Activated naive CD8-positive, alpha-beta T cell treated with anti-CD3 and anti-CD28 coated beads for 36 hours (primary cell): ENCODE measurements at places on chromosomes 1 and 21. TPM values are rescaled to one million over a fixed set of nuclear protein-coding genes. Genes with fewer than 3 reads are reported as not detected.

DNA sequence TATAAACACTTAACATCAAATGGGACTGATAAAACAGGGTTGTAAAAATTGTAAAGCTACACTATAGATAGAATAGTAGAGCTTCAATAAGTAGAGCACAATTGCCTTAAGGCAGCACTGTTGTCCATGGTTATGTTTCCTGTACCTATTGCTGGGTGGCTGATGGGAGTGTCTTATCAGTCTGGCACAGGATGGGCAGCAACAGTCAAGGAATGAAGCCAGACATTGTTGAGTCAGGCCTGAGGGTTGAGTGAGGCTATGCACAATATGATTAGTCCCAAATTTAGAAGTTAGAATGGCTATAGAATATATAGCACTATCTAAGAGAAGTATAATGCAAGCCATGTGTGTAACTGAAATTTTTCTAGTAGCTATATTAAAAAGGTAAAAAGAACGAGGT lies 25.0 kb upstream of the CD1D start:
- DNase-seq, result no peak

DNA sequence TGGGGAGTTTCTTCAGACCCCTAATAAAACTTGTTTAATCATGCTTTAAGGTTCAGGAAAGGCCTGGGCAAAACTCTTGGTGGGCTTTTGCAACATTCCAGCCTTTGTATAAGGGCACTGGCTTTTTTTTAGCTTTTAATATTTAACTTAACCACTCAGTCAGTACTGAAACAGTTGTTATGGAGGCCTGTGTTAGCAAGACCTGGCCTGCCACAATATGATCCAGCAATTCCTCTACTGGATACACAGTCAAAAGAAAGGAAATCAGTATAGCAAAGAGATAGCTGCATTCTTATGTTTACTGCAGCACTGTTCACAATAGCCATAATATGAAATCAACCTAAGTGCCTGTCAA lies 75.1 kb upstream of the COG2 start:
- DNase-seq, result no peak

PTCH2 gene
- 1.0 TPM for total RNA-seq

ECM1 gene
- 0.88 TPM for total RNA-seq

ROR1 gene
- not detected for total RNA-seq

GRCh38 chr1:66542314-66542713 lies 8.4 kb downstream of the SGIP1 start:
- DNase-seq, result no peak

PRAMEF1 gene
- not detected for total RNA-seq

CHODL gene
- 0.21 TPM for total RNA-seq

DNA sequence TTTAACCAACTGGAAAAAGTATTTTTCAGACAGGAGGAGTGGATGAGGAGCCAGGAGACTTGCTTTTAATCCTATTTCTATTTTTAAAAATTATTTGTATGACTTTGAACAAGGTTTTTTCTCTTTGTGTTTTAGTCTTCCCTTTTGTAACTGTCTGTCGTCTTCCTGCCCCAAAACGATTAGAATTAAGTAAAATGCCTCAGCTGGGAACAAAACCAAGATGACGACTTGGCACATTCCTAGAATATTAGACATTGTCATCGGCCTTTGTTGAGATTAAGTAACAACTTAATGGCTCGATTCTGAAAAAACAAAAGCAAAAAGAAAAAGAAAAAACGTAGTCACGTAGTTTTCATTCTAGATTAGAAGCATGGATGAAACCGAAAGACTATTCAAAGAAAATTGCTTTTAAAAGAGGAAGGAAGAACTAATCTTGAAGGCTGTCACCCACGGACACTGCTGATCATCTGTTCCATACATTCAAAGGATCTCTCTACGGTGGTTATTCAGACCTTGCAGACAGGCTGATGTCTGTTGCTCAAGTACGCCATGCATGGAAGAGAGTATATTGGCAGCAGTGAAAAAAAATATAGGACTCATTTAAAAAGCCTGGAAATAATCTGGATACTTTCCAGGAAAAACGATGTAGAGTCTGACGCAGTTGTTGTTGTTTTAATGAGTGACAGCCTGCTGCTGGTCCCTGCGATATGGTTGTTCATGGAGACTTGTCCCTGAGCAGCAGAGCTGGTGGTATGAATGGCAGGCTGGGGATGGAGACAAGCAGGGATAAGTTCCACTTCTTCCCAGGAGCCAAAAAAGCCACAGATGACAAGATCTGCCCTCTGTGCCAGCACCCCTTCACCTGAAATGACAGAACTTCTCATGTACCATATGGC lies 16.8 kb downstream of the GNG4 start:
- DNase-seq, result no peak

- DNase-seq, result no peak
These were observed 710 bp upstream of the SLC30A1 start for GRCh38 chr1:211579440-211580302.

DNA sequence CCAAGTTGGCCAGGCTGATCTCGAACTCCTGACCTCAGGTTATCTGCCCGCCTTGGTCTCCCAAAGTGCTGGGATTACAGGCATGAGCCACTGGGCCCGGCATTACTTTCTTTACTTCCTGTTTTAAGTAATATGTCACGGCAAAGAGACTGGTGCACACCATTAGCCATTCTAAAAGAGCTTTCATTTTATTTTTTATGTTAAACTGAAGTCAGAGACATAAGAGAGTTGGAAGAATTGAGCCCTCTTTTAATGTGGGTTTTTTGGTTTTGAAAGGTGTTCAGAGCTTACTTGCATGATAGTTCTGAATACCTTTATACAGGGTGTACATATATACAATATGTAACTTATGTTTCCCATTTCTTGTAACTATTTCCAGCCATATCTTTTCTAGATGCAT lies 14.3 kb downstream of the CENPF start:
- no peak for DNase-seq

ADAR gene
- 256 TPM for total RNA-seq

DNA sequence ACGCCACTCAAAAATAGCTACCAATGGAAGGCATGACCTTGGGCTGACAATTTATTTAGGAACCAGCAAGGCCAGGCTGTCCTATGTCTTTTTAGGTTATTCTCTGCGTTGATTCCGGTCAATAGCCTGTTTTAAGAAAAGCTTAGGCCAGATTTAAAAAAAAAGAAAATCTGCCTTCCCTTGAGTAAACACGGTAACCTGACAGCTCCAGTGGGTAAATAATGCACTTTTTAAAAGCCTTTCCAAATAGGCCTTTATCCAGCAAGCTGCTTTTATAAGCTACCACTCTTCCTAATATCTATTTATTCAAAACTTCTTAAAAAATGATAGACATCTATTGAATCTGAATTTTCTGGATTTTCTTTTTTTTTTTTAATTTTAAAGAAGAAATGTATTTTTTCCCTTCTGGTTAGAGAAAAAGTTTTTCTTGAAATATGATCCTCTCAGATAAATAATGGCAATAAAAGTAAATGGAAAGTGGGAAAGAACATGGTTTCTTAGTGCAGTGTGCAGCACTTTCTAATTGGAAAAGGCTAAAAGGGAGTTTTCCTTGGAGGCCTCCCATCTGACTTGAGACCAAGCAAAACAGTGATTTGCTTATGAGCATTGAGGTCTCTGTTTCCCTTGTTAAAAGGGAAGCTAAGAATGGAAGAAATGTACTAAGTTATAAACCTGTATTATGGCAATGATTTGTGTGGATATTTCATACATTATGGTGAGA lies 281.0 kb upstream of the RUNX1 start:
- no peak for DNase-seq

DNA sequence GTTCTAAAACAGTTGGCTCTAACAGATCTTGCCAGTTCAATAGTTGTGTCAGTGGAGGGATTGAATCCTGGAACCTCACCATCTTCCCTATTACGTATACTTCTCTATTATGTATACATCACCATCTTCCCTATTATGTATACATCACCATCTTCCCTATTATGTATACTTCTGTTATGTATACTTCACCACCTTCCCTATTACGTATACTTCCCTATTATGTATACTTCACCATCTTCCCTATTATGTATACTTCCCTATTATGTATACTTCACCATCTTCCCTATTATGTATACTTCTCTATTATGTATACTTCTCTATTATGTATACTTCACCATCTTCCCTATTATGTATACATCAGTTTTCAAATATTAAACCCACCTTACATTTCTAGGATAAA lies 34.4 kb upstream of the HP1BP3 start:
- DNase-seq, result no peak

TXNIP gene
- 228 TPM for total RNA-seq

SLC41A1 gene
- 31.5 TPM for total RNA-seq

FTCD gene
- total RNA-seq, result not detected

KRTAP13-1 gene
- total RNA-seq, result not detected

- DNase-seq, result no peak
These were observed 20.6 kb downstream of the NPR1 start for GRCh38 chr1:153698923-153699714.

- DNase-seq, result no peak
These were observed 8.8 kb downstream of the ADCY10 start for GRCh38 chr1:167905182-167905581.
